ENCODE measurements at places on chromosomes 6 and 20.

DNA sequence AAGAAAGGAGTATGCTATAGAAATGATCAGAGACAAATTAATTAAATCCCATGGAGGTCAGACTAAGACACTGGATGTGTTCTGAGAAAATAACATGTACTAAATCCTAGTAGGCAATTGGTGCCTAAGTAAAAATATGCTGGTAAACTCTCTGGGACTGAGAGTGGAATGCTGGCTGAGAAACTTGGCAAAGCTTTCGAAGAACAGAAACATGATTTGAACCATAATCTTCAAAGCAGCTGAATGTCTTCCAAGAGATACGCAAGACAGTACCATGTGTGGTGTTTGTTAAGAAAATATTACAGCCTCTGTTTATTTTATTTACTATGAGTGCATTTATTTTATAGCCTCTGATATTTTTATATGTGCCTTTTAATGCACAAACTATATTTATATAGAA lies 55.2 kb downstream of the EFHC1 start:
- DNase-seq = no peak
- no peaks in the 10 kb centered on the region for H3K4me1 ChIP-seq
- no peak overlapping the region for H3K27ac ChIP-seq
- H3K4me3 ChIP-seq = no peak overlapping the region
- no peaks in the 10 kb centered on the region for H3K36me3 ChIP-seq

DNA sequence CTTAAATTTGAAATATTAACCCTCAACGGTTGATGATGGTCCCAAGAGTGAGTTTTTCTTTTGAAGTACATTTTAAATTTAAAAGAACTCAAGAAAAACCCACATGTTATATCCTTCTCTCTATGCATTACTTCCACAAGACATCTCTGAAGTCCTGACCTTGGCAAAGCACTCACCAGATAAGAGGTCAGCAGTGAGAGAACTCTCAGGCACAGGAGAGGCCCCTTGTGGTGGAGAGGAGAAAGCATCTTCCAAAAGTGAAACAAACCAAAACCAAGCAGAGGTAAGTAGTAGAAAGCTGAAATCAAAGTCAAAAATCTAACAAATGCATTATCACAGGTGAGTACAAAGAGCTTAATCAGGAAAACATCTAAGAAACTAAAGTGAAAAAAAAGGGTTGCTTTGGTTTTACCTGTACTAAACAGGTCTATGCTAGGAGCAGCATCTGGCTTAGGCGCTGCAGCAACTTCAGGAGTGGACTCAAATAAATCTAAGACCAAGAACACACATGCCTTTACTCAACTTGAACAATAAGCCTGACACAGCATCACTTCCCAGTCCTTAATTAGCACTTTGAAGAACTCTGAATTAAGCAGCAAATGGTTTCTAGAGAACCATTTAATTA lies 80.5 kb downstream of the PRSS35 start:
- no peak for DNase-seq
- no peak overlapping the region for H3K27ac ChIP-seq
- no peak overlapping the region for H3K4me3 ChIP-seq

- H3K36me3 ChIP-seq = peaks cover 63% of the 10 kb centered on the region
- no peak for DNase-seq
- no peak overlapping the region for H3K27ac ChIP-seq
- H3K4me3 ChIP-seq = no peak overlapping the region
- no peaks in the 10 kb centered on the region for H3K27me3 ChIP-seq
Measured at GRCh38 chr6:160030103-160030502, 61.2 kb downstream of the IGF2R start.

DNA sequence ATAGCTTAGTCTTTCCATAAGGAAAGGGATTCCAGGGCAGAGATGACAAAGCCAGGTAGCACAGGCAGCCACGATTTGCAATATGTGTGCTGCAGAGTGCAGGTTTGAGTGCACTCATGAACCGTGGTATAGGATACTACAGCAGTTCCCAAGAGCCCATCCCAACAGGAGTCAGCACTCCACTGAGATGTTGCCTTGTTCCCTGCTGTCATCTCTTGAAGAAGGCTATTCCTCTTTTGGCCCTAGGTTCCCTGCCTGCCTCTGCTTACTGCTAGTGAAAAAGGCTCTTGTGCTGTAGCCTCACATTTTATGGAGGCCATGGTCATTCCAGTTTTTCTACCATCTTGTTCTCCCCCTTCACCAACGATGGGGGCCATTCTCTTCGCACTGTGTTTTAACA lies 40.2 kb downstream of the RALY start:
- H3K36me3 ChIP-seq = peaks cover 27% of the 10 kb centered on the region
- H3K4me1 ChIP-seq = peaks cover 79% of the 10 kb centered on the region
- H3K27ac ChIP-seq = peak overlapping the region; percentile 48
- DNase-seq = no peak
- no peaks in the 10 kb centered on the region for H3K27me3 ChIP-seq
- H3K4me3 ChIP-seq = no peak overlapping the region

- DNase-seq = no peak
- H3K27me3 ChIP-seq = no peaks in the 10 kb centered on the region
- H3K4me1 ChIP-seq = peaks cover 15% of the 10 kb centered on the region
Measured at GRCh38 chr6:109759098-109759955, 68.2 kb downstream of the FIG4 start.

GRCh38 chr20:15867899-15868298 lies 705.3 kb downstream of the KIF16B start:
- no peaks in the 10 kb centered on the region for H3K4me1 ChIP-seq
- no peak overlapping the region for H3K4me3 ChIP-seq
- H3K27me3 ChIP-seq = no peaks in the 10 kb centered on the region

- no peak for DNase-seq
- no peak overlapping the region for H3K4me3 ChIP-seq
- peaks cover 70% of the 10 kb centered on the region for H3K27me3 ChIP-seq
- peaks cover 1% of the 10 kb centered on the region for H3K36me3 ChIP-seq
Measured at GRCh38 chr20:44182135-44182765, 4.7 kb downstream of the JPH2 start.

GRCh38 chr20:6055161-6055783 lies 1.4 kb upstream of the LRRN4 start:
- DNase-seq = no peak
- H3K4me3 ChIP-seq = no peak overlapping the region
- peaks cover 70% of the 10 kb centered on the region for H3K27me3 ChIP-seq
- H3K27ac ChIP-seq = no peak overlapping the region
- no peaks in the 10 kb centered on the region for H3K4me1 ChIP-seq

- no peaks in the 10 kb centered on the region for H3K4me1 ChIP-seq
- no peak overlapping the region for H3K27ac ChIP-seq
- no peaks in the 10 kb centered on the region for H3K27me3 ChIP-seq
- no peak overlapping the region for H3K4me3 ChIP-seq
- no peak for DNase-seq
Measured at GRCh38 chr6:4085332-4085700, 6.4 kb upstream of the FAM217A start.

- H3K36me3 ChIP-seq = no peaks in the 10 kb centered on the region
- H3K4me1 ChIP-seq = no peaks in the 10 kb centered on the region
- H3K27ac ChIP-seq = no peak overlapping the region
- H3K27me3 ChIP-seq = peaks cover 48% of the 10 kb centered on the region
- no peak for DNase-seq
Measured at GRCh38 chr6:106731144-106731842, 101.9 kb downstream of the QRSL1 start.
